Skeletal muscle cell (primary cell): ENCODE measurements at places on chromosomes 3 and 15.

GRCh38 chr3:154795582-154795981 lies 284.5 kb upstream of the MME start:
- DNase-seq, result peak; percentile 93

DNA sequence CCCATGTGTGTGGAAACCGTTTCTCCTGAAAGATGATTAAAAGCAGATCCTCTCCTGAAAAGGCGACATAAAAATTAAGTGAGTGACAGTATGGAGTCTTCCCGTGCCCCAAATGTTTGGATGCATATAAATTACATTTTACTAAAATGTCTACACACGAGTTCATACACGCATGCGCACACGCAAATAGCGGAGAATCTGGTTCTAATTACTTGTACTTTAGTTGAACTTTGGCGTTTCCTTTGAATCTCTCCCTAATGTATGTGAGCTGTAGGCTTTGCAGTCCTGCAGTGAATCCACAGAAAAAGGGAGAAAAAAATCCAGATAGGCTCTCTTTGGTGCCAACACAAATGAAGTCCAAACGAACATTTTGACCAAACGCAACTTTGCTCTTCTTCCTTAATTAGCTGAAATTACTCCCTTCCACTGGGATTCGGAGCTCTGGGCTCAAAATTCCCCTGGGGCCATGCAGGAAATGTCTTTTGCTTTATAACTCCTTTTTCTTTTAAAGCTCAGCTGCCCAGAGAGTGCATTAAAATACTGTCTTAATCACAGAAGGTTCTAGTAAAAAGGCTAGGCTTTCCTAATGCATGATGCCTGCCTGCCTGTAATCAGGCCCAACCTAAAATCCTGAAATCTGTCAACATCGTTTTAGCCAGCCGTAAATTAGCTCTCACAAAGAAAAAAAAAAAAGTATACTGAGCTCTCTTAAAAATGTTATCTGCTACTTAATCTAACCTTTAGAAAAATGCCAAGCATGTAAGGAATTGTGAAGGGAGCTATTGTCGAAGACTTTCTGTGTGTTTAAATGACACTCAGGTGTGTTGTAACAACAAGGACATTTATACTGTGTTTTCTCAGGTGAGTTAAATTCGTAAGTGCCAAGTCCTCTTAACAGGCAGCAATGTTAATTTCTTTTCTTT lies 26.2 kb downstream of the RARB start:
- DNase-seq, result peak; percentile 58

DNA sequence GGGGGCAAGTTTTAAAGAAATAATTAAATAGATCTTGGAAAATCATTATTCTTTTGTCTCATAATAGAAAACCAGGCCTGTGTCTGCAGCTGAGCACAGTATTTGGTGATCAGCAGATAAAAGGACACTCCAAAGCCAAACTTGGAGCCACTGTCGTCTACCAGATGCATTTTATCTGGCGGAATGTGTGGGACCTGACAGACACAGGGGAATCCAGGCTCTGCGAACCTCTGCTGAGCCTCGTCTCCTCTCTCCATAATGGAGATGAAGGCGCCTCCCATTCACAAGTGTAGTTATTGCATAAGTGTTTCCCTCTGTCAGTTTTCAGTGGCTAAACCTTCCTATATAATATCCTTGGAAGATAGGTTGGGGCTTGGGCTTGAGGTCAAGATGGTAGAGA lies 42.1 kb downstream of the EEFSEC start:
- no peak for DNase-seq

- DNase-seq, result no peak
Measured at GRCh38 chr15:100849021-100849854, 30.4 kb upstream of the ALDH1A3 start.

DNA sequence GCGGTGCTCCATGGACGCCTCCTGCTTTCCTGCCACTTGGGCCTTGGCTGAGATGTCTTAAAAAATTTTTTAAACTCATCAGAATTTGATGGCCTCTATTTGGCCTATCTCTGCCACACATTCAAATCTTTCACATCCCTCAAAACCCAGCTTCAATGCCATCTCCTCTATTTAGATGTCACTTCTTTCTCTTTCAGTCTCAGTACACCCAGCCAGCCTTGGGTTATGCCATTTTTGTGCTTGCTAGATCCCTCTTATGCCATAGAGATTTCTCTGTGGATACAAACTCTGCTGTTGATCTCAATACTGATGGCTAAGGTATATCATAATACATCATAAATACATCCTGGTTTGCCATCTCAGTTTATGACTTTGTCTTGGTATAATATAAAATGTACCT lies 222.3 kb upstream of the TPRG1 start:
- DNase-seq, result no peak

DNA sequence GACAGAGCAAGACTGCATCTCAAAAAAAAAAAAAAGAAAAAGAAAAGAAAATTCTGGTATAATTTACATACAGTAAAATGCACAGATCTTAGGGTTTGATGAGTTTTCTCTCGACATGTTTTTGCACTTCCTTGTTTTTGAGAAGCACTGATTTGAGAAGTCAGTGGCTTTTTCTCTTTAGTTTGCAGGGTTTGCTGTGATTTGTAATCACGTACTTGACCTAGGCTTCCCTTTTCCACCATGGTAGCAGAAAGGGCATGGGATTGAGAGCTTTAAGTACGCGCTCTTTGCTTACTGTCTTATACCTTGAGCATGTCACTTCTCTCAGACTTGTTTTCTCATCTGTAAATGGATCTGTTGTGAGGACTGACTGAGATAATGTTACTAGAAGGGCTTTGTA lies 4.1 kb downstream of the VHL start:
- no peak for DNase-seq

- DNase-seq, result peak; percentile 71
Measured at GRCh38 chr3:98513091-98513511, 9.6 kb downstream of the CLDND1 start.

- no peak for DNase-seq
Measured at GRCh38 chr3:13682331-13683013, 133.5 kb downstream of the FBLN2 start.

- no peak for DNase-seq
Measured at GRCh38 chr15:52238149-52238548, 47.0 kb upstream of the GNB5 start.

DNA sequence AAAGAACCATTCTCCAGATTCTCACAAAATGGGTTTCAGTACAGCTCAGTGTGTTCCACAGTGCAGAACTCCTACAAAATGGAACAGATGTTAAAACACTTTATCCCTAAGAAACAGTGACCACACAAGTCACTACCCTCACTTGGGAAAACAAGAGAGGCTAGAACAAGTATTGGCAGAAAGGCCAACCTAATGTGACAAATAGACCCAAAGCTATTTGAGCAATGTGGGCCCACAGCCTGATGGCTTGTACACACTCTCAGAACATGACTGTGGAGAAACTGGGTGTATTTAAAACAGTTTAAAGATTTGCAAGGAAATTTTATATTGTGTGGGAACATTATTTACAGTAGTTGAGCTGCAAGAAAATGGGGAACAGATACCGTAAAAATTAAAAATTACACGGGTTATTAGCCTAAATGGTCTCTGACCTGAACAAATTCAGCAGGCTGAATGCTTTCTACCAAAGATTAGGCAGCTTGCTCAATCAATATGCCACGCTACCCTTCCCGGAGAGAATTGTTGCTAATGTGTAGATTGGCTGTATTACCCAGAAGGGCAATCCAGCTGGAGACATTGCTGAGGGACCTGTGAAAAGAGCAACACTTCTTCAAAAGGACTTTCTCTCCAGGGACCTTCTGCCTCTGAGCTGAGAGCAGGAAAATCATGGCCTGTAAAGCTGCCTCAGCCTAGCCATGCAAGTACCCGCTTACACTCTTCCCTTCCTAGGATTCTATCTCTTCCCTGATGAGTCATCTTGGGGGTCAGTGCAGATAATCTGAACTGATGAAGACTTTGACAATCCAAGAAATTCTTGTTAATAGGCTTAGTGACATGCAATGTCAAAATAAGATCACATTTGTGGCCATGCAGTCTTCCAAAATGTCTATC lies 97.1 kb downstream of the STRIT1 start:
- no peak for DNase-seq

- DNase-seq, result peak; percentile 79
Measured at GRCh38 chr15:55408012-55408928, at the start of the genes CCPG1 and PIERCE2. CCPG1 (minus strand) TSS chr15:55408359; CDS start chr15:55389424, 18,935 bp downstream. PIERCE2 (plus strand) TSS chr15:55408495; CDS start chr15:55408769, 274 bp downstream.

DNA sequence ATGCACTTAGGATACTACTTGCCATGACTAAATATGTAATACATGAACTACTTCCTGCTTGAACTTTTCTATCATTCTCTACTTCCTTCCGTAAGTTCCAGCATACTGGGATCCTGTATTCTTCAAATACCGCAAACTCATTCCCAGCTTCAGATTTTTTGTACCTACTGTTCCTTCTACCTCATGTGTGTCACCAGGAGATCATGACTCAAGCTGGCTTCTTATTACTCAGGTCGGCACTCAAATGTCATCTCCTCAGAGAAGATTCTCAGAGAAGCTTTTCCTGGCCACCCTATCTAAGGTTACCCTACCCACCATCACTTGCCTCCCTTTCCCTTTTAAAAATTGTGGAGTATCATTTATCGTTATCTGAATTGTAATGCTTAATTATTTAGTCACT lies 66.7 kb downstream of the RFX7 start:
- no peak for DNase-seq

DNA sequence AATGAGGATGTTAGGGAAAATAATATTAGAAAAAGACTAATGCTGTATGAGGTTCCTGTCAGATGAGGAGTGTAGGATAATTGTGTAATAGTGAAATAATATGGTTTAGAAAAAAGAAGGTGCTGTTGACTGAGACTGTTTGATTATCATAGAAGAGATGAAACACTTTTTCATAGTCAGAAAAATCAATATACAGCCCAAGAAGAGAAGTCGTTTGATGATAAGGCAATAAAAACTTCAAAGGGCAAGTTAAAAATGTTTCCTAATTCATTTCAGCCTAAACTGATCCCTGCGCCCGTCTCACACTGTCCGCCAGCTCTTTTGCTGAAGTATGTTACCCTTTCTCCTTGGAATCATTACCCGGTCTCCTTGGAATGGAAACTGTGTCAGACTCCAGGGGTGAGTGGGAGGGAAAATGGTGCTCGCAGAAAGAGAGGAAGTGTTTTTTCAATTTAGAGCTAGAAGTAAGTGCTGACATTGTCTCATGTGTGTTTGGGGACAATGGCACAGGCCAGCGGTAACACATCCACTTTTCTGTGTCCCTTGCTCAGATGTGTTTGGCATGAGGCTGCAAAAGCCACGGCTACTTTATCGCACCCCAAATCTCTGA lies 23.6 kb downstream of the DUT start:
- no peak for DNase-seq

GRCh38 chr3:39548282-39548681 lies 80.8 kb downstream of the MOBP start:
- DNase-seq, result no peak

DNA sequence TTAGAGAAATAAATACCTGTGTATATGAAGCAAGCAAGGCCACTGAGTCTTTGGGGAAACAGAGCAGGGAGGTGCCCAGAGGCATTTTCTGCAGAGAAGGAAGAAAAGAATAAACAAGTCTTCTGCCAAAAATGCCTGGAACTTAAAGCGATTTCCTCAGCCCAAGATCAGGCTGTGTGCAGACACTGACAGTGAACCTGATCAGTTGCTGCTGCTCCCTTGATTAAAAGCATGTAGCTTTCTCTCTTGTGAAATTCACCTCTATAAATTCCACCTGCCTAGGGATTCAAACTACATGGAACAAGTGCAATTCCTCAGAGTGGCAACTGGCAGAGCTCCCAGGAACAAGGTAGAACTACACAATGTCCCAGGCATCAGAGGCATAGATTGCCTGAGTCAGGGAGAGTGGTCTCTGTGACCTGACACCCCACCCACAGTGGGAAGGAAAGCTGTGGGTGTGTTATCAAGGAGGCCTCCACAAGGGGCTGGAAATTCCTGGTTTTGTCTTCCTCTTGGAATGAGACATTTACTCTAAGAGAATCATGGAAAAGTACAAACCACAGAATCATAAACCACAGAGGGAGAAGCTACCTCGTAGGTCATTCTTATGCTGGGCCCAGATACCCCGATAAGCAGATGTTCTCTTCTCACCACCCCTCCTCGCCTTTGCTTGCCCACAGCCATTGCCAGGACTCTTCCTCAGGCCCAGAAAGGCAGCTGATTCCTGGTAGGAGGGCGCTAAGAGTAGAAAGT lies 1.8 kb upstream of the ZBTB38 start:
- DNase-seq, result peak; percentile 93

DNA sequence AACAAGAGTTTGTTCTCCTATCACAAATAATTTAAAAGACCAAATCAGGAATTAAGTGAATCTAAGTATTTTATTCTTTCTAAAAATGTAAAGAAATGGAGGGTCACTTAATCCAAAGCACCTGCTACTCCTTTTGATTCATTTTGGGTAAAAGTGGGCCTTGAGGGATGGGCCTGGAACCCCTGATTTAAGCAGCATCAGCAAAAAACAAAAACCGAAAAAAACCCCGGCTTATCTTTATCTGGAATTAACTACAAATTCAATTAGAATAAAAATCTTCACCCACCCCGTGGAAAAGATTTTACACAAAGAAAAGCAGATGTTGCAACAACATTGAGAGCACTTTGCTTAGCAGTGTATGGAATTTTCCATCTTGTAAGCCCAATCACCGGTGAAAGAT lies 1018.2 kb downstream of the MCTP2 start:
- DNase-seq, result no peak

DNA sequence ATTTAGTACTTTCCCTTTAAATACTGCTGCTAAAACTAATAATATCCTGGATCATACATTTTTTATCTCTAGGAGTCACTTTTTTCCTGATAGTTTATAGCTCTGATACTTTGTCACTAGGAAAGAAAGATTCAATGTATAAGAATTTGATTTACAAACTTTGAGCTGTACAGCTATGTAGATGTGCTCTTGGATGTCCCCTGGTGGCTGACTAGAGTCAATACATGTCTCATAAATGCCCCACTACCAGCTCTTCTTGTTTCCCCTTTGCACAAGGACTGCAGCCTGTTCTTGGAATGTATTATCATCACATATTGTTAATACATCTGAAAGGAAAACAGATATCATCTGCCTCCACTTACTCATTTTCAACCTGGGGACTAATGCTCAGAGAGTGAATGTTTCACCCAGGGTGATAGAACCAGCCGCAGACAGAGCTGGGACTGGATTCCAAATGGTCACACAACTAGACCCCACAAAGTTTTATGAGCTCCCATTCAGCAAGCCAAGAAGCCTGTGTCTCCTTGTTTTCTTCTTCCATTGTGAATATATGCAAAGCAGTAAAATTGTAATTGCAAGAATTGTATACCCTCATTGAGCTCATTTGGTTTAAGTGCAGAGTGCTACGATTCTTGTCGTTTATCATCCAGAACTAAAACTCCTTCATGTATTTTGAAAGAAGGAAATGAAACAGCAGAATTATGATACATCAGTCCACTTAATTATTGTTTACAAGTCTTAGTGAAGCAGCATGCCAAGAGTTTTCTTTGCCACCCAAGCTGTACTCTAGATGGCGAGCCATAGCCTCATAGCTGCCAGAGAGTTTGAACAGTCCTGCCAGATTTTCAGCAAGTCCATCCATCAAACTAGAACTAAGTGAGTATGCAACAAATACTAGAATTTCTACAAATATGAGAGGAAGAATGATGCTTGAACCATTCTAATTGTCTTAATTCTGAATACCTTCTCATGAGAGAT lies 261.6 kb upstream of the LMCD1 start:
- peak; percentile 7 for DNase-seq

DNA sequence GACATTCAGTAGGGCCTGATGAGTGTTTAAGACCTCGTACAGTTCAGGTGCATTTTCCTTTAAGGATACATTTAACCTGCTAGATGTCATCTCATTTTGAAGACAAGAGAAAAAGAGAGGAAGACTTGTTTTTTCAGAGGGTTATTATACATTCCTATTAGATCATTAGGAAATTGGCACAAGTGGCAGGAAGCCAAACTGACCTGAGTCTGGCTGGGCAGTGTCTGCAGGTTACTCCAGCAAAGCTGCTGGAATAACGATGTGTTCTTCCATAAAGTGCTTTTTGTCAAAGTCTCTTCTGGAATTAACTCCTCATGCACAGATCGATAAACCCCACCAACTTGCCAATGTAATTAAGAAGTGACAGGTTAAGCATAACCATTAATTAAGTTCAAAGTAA lies 396.4 kb upstream of the TPRG1 start:
- no peak for DNase-seq
